Stimulated activated CD8-positive, alpha-beta memory T cell treated with anti-CD3 and anti-CD28 coated beads, Interleukin-7, amount 100 ng/mL, for 1 hour (primary cell): ENCODE measurements at places on chromosomes 7 and 10.

GRCh38 chr10:123284022-123284421 lies 129.8 kb downstream of the BUB3 start:
- no peak for DNase-seq

- no peak for DNase-seq
Measured at GRCh38 chr7:97270280-97270679, 152.8 kb downstream of the SDHAF3 start.

- no peak for DNase-seq
Measured at GRCh38 chr10:86193841-86194240, 172.8 kb downstream of the GRID1 start.

DNA sequence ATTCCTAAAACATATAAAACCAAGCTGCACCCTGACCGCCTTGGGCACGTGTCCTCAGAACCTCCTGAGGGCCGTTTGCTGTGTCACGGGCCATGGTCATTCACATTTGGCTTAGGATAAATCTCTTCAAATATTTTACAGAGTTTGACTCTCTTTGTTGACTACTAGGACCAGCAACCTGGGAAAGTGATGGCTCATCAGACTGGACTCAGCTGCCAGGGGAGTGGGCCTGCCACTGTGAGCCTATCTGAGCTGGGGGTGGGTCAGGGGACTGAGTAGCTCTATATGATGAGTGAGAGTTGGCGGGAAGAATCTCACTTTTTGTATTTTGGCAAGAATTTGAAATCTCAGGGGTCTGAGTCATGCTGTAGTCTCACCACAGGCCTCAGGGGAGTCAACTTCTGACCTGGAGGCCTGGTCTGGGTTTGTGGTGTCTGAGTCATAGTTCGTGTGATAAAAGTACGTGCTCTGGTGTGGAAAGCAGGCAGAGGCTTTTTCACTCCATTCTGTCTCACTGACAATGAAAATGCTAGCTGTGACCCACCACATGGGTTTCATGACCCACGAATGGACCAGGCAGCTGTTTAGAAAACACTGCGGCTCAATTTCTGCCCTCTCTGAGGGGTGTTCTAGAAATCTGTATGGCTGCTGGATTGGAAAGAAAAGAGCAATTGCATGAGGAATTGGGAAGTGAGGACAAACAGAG lies 4.2 kb upstream of the UPP1 start:
- peak; percentile 47 for DNase-seq

- DNase-seq, result no peak
Measured at GRCh38 chr7:137933270-137934017, 68.4 kb downstream of the CREB3L2 start.

- no peak for DNase-seq
Measured at GRCh38 chr7:21371360-21371759, 56.5 kb upstream of the SP4 start.

GRCh38 chr10:17682236-17682946 lies 38.4 kb downstream of the STAM start:
- no peak for DNase-seq

DNA sequence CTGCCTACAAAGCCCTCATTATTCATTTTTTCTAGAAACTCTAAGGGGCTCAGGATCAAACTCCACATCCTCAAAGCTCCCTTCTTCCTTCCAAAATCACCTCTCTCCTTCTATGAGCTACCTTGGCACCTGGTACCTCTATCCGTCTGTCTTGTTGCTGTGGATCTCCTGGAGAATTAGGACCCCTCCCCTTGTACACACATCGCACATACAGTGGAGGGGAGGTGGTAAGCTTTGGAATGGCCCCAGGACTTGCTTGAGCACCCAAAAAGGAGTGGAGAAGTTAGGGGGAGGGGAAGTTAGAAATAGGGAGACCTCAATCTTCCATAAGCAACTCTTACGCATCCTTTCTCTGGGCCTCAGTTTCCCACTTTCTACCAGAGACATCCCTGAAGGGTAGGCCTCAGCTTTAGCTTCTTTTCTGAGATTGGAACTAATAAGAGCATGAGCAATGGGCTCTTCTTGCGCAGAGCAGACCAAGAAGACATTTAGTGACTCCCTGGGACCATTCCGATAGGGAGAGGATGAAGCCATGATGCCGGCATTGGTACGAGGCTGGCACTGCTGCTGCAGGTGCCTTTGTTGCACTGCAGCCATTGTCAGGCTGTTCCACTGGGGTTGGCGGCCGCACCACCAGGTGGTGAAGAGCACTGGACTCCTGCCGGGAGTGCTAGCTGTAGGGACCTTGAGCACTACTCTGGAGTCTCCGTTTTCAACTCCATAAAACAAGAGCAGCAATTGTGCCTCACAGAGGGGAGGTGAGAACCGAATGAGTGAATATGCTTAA lies 4.5 kb downstream of the CYP26C1 start:
- no peak for DNase-seq

DNA sequence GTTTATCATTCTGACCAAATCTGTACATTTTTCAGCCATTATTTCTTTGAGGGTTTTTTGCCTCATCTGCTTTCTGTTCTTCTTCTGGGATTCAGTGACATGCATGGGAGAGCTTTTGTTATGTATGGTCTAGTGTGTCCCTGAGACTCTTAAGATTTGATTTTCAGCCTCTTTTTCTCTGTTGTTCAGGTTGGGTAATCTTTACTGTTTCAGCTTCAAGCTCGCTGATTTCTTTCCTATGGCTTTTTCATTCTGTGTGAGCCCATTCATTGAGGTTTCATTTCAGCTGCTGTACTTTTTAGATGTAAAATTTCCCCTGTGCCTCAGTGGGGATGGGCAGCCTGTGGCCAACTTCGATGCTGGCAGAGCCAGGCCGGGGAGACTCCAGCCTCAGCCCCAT lies 38.1 kb downstream of the FOXK1 start:
- no peak for DNase-seq

DNA sequence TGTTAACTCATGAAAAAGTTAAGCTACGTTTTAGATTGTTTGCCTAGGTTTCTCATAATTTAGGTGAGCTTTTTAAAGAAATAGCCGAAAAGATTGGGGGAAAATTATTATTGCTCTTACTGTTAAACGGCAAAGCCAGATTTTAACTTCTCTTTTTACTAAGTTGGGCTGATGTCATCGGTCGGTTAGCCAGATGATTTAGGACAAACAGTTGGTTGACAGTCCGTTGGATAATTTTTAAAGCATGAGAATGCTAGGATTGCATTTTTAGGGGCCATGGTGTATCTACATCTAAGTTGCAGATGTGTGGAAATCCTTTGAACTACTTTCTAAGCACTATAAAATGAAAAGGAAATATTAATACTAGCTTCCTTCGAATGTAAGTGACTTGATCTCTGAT lies 280.9 kb upstream of the AKR1E2 start:
- no peak for DNase-seq

DNA sequence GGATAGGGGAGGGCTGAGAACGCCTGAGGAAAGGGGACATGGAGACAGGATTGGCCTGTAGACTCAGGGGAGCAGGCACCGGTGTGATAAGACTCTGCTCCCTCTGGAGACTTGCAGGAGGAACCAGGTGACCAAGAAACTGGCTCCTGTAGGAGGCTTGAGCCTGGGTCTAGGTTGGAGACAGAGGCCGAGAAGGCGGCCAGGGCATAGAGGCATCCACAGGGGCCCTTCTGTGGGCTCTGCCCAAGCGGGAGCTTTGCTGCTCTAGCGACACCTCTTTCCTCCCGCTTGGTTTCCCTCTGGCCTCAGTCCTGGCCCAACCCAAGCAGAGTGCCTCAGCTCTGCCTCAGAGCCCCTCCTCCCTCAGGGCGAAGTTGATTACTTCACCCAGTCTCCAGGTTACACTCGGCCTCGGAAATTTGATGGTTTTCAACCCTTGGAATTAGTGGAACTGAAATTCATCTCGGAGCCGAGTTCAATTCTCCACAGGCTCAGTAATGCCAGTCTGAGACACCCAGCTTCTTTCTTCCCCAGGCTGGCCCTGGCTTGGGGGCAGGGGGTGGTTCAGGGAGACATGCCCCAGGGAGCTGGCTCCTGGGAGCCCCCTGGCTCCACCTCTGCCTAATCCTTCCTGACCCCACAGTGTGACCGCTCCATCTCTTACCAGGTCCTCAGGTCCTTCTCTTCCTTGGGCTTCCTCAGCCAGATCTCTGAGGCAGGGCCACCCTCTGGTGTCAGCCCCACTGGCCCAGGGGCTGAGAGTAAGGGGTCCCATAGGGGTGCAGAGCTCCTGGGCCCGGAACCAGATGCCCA lies 60.4 kb downstream of the PAX2 start:
- DNase-seq, result no peak

DNA sequence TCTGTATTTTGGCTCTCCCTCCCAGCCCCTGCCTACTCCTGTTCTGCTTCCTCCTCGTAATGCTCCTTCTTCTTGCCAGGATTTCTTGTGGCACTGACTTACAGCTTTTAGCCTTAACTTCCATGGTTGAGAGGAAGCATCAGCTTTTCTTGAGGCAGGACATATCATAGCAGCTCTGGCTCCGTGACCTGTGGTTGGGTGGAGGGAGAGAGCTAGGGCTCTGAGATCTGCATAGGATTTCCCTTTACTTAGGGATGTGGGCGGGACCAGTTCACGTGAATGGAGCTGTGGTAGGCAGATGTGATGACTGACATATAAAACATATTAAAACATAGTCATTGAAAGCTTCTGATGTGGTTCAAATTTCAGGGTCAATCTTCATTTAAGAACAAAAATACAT lies 10.6 kb upstream of the RAB11FIP2 start:
- no peak for DNase-seq

DNA sequence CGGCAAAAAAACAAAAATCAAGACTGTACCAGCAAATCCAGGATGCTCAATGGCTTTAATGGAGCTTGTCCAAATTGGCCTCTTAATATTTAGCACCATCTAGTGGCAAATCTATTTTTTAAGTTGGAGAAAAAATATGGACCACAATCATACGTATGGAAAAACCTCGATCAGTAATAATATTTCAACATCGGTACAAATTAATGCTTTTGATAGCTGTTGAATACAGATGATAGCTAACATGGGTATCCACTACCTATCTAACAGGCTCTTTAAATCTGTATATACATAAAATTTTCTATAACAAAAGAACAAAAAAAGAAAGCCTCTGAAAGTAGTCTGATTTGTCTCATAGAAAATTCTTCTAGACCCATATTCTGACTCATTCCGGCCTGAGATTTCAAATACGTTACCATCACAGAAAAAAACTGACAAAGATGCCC lies 29.2 kb downstream of the COA1 start:
- no peak for DNase-seq

DNA sequence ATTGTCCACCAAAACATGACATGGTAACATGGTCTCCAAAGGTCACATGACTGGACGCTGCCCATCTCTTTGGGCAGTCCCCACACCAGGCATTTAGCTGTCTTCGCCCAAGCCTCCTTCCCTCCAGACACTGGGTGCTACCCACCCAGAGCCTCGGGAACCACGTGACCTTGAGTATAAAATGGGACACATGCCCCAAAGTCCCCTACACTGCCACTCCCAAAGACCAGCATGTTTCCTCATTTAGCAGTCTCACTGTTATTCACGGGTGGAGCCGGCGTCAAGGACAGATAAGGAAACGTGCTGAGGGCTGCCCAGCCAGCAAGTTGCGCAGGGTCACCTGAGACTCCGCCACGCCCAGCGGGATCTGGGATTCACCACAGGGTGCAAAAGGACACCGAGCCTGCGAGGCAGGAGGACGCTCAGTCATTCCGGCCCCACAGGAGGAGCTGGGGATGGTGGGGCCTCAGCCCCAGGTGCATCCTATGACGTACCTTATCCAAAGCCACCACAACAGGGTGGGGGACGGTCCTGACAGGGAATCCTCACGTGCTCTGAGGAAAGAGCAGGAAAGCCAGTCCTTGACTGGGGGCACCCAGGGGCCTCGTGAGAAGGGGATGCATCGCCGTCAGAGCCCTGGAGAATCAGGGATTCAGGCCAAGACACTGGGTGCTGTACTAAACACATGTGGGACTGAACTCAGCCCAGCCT lies 226.9 kb downstream of the TNS3 start:
- no peak for DNase-seq

DNA sequence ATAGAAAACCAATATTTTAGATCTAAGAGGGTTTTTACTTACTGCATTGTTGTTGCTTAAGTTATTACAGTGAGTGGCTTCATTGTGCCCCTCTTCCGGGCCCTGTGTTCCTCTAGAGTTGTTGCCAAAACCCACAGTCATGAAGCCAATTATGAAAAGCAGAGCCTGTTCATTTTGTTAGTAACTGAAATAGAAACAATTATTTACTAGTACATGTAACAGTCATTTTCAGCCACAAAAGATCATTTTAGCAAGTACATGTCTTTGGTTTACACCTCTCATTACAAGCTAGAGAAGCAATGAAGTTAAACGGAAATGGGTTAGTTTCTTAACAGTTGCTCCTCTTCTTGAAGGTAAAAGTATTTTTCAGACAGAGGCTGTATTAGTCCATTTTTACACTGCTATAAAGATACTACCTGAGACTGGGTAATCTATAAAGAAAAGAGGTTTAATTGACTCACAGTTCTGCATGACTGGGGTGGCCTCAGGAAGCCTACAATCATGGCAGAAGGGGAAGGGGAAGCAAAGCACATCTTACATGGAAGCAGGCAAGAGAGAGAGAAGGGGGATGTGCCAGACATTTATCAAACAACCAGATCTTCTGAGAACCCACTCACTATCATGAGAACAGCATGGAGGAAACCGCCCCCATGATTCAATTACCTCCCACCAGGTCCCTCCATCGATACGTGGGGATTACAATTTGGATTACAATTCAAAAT lies 380.5 kb downstream of the SFMBT2 start:
- no peak for DNase-seq

- DNase-seq, result no peak
Measured at GRCh38 chr10:88975377-88975720, 15.2 kb upstream of the FAS start.

- no peak for DNase-seq
Measured at GRCh38 chr7:18408461-18408860, 87.1 kb upstream of the HDAC9 start.

- DNase-seq, result no peak
Measured at GRCh38 chr10:4431114-4431863, 394.7 kb upstream of the AKR1E2 start.

DNA sequence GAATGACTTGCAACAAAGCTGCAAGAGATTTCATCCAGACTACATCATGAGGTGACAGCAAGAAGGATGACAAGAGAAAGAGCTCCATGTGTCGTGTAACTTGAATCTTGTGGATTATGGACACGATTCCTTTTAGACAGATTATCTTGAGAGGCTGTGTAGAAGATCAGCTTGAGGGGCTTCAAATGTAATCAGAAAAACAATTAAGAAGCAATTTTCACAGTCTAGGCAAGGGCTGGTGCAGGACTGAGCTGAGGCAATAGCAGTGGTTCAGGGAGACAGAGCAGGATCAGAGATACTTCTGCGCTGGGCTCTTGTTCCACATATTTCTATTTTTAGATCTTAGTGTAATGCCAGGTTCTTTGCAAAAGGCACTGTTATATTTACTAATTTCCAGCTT lies 253.0 kb upstream of the COBL start:
- DNase-seq, result no peak

DNA sequence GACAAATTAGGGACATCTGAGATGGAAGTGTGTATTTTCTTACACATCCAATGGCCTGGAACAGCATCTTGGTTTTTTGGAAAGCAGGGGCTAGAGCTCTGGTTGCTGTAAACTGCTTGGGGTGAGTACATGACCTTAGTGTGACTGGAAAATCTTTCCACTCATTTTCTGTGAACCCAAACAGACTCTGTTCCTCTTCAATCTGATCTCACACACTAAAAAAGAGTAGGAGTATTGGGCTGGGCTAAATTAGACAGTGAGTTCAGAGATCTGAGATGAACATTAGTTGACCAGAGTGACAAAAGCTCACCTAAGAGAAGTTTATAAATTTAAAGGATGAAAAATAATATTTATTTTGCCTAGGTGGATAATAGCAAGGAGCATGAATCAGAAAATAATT lies 59.2 kb downstream of the OR13A1 start:
- DNase-seq, result no peak
